CD4-positive, alpha-beta T cell treated with Interleukin-15 for 1 hour (primary cell): ENCODE measurements at places on chromosomes 13 and 19.

GRCh38 chr13:79724348-79725103 lies 243.6 kb downstream of the NDFIP2 start:
- DNase-seq = no peak

GRCh38 chr13:30739761-30740642 lies 4.7 kb downstream of the ALOX5AP start:
- peak; percentile 49 for DNase-seq

DNA sequence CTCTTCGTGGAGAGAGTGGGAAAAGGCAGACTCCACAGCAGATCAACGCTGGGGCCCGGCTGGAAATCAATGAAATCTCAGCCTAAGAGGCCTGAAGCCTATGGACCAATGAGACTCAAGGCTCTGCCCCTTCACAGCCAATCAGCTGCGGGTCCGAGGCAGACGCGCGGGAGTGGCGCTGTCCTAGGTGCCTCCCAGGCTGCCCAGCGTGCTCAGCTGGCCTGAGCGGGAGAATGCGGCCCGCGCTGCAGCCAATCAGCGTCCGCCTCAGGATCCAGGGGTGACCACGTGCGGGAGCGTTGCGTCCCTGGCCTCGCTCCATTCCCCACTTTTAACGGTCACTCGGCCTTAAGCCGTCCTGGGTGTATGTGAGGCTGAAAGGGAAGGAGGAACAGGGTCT lies at the start of gene ZBTB32:
Gene ZBTB32 (plus strand): TSS at position 341 of the 400 bp plus-strand sequence. CDS start 10,069 bp downstream, outside the sequence.
- no peak for DNase-seq

- peak; percentile 34 for DNase-seq
These were observed 19.8 kb downstream of the STK24 start for GRCh38 chr13:98556968-98557631.

GRCh38 chr13:93217721-93218261 lies 8.8 kb upstream of the GPC6 start:
- DNase-seq = no peak

- no peak for DNase-seq
These were observed 185.0 kb downstream of the ZNF536 start for GRCh38 chr19:30557212-30557611.
